NCI-H69 (cell line): ENCODE measurements at places on chromosomes 7 and 10.

DNA sequence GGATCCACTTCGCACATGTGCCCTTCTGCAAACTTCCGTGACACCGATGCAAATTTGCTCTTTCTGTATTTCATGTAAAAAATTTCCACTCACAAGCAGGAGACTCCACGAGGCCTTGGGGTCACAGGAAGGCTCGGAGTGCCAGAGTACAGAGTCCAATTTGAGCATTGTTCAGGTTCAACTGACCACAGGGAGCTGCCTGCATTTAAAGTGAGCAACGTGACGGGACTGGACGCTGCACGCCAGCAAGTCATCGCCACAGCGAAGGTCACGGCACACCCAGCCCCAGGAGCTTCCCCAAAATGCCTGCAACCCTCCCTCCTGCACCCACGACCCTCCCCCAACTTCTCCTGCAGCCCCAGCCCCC, 41.5 kb upstream of the NKX6-2 start:
- DNase-seq: no peak

DNA sequence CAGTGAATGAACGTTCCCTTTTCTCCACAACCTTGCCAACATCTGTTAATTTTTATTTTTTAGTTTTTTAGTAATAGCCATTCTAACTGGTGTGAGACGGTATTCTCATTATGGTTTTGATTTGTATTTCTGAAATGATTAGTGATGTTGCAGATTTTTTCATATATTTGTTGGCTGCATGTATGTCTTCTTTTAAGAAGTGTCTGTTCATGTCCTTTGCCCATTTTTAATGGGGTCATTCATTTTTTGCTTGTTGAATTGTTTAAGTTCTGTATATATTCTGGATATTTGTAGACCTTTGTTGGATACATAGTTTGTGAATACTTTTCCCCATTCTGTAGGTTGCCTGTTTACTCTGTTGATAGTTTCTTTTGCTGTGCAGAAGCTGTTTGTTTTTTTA, 73.9 kb upstream of the MSRB2 start:
- no peak for DNase-seq

- no peak for DNase-seq
Observed at GRCh38 chr7:33887266-33887975, 17.9 kb upstream of the BMPER start.

GRCh38 chr10:84718877-84719616, 390.7 kb downstream of the CCSER2 start:
- no peak for DNase-seq

- no peak for DNase-seq
Observed at GRCh38 chr10:109456566-109457301, 466.6 kb downstream of the XPNPEP1 start.

DNA sequence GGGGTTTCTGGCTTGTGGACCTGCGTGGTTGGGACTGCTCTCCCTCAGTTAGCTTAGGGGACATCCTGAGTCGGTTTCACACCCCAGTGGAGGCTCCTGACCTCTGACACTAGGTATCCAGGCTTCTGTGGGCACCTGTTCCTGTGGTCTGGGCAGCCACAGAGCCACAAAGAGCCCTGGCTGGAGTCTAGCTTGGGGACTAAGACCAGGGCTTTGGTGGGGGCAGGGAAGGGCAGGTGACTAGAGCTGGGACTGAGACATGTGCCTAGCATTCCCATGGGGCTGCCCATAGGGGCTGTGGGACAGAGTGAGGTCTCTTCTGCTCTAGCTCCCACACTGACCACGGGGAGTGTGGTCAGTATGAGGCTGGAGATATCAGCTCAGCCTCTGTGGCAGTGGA, 4.0 kb upstream of the TMEM270 start:
- DNase-seq: no peak

GRCh38 chr7:122709930-122710646, 7.4 kb upstream of the RNF148 start:
- no peak for DNase-seq

- DNase-seq: no peak
Observed at GRCh38 chr7:148306759-148307158, 283.8 kb upstream of the C7orf33 start.

- no peak for DNase-seq
Observed at GRCh38 chr7:158526531-158526930, 61.1 kb downstream of the PTPRN2 start.
